Head of caudate nucleus (tissue), 42 donors: ENCODE measurements at places on chromosomes 2 and 18.

GRCh38 chr2:120489023-120489422 lies 143.1 kb downstream of the INHBB start:
- DNase-seq, result no peak

GRCh38 chr2:46381263-46381849 lies 84.1 kb downstream of the EPAS1 start:
- no peak for DNase-seq

DNA sequence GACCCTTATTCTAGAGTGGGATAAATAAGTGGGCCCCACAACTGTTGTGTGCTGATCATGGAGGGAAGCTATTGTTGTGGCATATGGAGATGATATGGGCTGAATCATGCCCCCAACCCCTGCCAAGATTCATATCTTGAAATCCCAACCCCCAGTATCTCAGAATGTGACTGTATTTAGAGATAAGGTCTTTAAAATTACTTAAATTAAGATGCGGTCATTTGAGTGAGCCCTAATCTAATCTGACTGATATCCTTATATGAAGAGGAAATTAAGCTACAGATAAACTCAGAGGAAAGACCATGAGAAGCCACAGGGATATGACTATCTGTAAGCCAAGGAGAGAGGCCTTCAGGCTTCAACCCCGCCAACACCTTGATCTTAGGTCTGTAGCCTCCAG lies 188.3 kb upstream of the RND3 start:
- DNase-seq, result no peak

DNA sequence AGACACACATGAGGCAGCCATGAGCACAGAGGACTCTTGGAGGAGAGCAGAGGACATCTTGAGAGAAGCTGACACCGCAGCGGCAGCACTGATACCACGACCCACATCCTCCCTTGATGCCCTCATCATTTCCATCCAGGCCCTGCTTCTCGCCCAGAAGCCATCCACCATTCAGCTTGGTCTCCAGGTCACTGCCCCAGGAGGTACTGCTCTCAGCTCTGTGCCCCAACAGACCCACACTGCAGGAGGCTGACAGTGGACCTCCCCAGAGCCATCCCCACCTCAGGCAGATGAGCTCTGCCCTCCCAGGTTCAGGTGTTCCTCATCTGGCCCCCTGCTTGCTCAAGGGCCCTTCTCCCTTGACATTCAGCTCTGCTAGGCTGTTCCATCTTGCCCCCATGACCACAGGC lies 74.9 kb downstream of the ACKR3 start:
- DNase-seq, result no peak

- peak; percentile 36 for DNase-seq
Measured at GRCh38 chr2:119106301-119106897, 52.2 kb downstream of the C1QL2 start.

- no peak for DNase-seq
Measured at GRCh38 chr2:47403609-47404193, 745 bp downstream of the MSH2 start.

DNA sequence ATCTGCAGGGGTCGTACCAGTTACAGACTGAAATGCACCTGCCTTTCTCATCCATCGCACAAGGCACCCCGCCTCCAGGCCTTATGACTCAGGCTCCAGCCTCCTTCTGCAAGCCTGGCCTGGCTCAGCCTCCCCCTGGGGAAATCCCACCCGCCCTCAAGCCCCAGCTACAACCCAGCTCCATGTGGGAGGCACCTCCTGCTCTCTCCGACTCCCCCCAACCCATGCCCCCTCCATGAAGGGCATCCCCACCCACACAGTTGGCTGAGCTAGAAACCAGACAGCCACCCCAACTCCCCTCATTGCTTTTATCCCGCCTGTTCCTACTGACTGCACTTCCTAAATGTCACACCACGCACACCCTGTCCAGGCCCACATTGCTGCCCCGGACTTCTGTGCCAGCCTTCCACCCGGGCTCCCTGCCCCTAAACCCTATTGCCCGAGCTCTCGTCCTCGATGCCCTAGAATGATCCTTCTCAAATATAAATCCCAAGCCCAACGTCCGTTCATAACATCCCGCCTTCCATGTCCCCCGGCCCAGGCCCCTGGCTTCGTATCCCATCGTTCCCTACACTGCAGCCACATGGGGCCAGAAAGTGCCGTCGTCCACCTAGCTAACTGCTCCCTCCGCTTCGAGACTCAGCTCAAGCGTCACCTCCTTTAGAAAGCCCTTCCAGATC lies 9.9 kb downstream of the DNMT3A start:
- DNase-seq, result no peak

- no peak for DNase-seq
Measured at GRCh38 chr2:132901661-132902060, 231.7 kb upstream of the LYPD1 start.

DNA sequence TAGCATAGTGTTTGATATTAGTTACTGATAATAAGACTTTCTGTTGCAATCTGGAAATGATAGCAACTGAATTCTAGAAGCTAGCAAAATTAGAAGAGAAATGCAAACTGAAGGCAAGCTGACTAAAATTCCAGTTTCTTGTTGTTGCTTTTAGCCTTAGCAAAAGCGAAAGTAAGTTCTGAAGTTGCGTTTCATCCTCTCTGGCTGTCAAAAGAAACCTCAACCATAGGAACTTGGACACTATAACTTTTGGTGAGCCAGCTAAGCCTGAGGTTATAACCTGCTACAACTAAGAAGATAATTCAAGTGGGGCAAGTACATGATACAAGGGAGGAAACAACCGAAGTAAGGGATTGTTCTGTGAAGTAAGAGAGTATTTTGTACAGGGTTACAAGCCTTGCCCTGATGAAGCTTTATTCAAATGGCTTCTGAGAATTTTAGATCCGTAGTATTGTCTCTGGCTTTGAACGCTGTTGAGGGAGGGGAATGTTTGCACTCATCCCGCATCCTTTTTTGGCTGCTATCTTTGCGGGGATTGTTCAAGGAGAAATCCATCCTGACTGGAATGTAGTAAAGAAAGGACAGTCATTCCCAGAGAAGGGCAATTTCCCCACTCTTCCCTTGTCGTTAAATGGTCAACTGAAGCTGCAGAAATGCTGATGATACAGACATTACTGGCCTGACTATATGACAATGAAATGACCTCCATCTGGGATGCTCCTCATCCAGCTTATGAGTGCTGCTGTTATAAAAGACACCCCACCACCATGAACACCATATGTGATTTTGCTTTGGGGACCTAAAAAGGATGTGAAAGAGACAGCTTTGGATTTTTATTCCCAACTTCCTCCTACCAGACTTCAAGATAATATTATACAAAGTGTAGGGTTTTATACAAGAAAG lies 7.0 kb upstream of the TMX3 start:
- DNase-seq, result no peak

GRCh38 chr2:225400060-225400511 lies 576 bp downstream of the NYAP2 start:
- peak; percentile 49 for DNase-seq

- no peak for DNase-seq
Measured at GRCh38 chr2:218811382-218811781, 20.2 kb downstream of the PRKAG3 start.

DNA sequence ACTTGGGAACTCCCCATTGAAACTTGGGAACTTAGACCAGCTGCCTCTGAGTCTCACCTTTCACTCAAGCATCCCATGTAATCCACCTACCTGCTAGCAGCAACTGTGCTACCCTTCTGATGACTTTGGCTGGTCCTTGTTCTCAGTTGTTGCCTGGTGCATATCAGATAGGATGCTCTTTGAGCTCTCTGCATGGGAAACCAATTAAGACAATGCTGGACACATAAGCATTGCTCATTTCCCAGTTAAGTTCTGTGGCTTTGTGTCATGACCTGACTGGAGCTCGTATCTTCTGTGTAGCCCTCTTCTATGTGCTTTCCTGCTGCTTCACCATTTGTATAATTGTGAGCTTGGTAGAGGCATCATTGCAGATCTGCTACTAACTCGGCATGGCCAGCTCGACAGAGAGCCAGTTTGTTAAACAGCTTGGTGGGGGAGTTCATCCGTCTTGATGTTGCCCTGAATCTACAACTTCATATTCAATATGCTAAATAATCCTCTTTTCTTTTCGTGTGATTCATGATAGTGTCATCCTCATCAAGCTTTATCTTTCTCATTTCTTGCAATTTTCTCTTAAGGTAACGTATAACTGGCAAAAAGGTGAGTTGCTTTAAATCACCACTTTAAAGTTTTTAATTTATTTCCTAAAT lies 447.5 kb upstream of the SLC14A2 start:
- no peak for DNase-seq

DNA sequence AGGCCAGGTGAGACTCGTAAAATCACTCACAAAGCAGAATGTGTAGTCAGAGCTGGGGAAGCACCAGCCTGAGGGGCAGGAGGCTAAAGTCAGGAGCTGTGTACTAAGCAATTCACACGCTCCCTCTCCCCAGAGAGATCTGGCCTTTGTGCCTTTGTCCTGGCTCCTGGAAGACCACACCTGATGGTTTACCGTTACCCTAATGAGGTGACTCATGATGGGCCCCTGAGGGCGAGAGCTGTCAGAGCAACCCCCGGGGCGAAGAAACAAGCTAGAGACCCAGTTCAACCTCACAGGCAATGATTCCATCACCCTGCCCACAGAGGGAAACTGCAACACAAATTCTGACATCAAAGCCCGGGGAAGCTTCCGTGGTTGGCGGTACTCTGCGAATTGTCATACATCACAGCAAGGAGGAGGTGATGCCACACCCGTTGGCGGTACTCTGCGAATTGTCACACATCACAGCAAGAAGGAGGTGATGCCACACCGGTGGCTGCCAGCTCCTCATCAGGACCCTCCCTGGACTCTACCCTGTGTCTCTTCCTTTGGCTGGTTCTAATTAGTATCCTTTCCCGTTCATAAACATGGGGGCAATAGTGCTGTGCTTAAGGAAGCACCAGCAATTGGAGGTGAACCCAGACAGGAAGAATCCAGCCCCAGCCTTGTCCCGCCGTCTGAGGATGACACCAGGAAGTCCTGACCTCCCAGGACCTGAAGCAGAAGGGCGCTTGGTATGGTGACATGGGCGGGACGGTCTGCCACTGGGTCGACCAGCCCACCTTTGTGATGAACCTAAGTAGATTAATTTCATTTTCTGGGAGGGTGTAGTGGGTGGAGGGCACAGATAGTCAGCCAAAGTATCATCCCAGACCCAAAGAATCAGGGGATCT lies 30.5 kb downstream of the B3GNT7 start:
- DNase-seq, result no peak

DNA sequence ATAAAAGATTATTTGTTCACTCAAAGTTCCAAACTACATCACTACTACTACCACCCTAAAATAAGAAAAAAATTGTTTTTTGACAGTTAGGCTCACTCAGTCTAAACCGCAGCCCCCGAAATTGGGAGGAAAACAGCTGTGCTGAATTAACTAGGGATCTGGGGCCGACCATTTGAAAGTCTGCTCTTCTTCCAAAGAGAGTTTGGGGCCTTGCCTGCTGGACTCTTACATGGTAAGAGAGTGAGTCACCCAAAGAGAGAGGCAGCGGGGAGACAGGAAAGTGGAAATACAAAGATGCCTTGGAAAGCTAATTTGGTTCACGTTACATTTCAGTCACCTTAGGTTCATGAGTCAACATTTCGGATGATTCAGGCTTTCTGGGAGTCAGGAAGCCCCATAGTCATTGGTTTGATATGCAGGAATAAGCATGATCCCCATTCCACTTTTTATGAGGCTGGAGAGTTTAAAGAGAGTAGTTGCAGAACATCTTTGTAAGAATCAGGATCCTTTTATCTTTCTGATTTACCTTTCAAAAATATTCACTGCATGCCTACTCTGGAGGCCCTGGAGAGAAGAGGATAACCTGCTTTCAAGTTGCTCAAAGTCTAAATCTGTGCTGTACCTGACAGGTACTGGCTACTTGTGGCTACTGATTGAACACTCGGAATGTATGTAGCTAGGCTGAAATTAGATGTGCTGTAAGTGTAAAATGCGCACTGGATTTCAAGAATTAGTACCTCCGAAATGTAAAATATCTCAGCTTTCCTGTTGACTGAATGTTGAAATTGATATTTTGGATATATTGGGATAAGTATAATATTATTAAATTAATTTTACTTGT lies 995 bp upstream of the RTN4 start:
- DNase-seq, result no peak

- DNase-seq, result no peak
Measured at GRCh38 chr2:122816803-122817202, 1061.4 kb downstream of the TSN start.

- no peak for DNase-seq
Measured at GRCh38 chr18:61972389-61973264, 79.8 kb upstream of the RNF152 start.

GRCh38 chr18:51739044-51739666 lies 541.7 kb upstream of the MEX3C start:
- DNase-seq, result no peak

DNA sequence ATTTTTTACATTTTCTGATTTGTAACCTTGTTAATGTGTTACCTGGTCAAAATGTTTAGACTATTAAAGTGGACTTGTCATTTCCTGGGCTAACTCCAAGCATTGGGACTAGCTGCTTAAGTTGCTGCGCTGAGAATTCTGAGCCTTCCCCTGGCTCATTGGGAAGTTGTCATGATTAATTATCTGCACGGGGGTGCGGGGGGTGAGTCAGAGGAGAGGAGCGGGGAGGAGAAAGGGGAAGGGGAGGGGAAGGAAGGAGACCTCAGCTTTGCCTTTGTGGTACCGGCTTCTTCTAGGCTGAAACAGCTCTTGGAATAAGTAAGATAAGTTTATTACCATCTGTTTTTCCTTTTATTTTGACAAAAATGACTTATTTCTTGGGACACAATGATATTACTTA lies 52.9 kb upstream of the APCDD1 start:
- no peak for DNase-seq

DNA sequence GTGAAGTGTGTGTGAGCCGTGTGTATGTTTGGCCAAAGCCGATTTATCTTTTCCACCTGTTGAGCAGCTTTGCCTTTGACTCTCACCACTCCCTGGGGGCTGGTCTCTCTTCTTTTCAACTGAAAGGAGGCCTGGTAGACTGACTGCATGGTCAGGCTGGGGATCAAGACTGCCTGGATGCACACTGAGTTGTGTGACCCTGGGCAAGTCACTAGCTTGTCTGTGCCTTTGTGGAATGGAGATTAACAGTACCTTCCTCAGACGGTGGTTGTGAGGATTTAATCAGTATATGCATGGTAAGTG lies 85.5 kb downstream of the TANC1 start:
- no peak for DNase-seq

GRCh38 chr2:66438498-66438833 lies 3.5 kb downstream of the MEIS1 start:
- no peak for DNase-seq

DNA sequence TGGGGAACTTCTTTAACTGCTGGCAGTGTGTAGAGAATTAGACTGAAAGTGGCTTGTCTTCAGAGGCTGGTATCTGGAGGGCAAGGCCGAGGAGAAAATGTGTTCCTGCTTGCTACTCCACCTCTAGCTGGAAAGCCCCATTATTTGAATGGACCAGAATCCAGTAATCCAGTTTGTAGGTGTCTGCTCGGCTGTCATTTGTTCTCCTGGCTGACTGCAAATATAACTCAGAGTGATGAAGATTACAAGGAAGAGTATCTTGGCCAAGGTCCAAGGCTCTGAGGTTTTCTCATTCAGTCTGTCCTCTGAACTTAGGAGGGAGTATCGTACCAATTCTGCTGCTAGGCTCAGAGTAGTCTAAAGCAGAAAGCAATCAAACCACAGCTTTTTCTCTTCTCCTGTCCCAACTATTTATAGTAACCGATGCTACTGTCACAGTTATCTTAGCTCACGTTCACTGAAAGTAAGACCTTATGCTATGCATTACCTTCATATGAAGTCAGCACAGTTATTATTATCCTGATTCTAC lies 228.6 kb downstream of the SETBP1 start:
- DNase-seq, result no peak

- no peak for DNase-seq
Measured at GRCh38 chr2:63081404-63081803, 30.8 kb downstream of the OTX1 start.
